HTR-8/SVneo (cell line): ENCODE measurements at places on chromosomes 2 and 18.

DNA sequence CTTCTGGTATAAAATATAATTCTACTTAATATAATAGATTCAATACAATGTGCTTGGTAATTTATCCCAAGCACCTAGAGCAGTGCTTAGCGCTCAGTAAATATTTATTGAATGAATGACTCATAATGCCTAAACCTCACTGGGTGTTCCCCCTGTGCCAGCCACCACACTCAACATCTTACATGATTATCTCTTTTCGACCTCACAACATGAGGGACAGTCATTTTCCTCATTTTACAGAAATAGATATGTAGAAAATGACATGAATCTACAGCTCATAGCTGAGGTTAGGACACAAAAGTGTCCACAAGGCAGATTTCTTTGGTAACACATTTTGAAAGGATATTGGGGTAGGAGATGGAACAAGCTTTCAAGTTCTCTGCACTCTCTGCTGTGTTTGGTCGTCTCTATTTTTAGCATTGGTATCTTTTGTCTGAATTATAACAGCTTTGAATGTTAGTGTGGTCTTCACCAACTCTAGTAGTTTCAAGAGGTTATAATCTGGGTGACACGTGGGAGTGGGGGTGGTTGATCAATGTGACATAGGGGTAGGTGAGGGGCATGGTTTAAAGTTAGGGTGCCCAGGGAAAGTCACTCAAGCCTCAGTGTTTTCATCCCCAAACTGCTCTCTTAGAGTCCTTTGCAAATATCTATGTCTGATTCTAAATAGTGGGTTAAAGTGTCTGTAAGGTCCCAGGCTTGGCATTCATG, 9.8 kb downstream of the MYOM1 start:
- DNase-seq = no peak

- DNase-seq = no peak
Observed at GRCh38 chr18:44636241-44636640, 44.4 kb upstream of the SETBP1 start.

DNA sequence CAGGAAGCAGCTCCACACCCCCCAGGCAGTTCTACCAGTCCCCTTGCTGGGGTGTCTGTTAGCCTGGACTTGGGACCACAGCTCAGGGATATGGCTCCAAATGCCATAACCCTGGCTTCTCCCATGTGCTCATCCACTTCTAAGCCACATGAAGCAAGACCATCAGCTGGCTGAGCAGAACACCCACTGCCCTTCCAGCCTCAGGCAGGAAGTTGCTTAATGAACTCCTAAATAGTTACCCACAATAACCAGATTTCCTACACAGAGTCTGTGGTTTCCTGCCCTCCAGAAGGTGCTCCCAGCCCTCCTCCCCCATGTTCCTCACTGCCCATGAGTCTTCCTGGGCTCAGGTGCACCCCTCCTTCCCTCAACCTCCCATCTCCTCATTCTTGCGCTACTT, 98.3 kb upstream of the EPC2 start:
- DNase-seq = no peak

- DNase-seq = no peak
Observed at GRCh38 chr18:9156604-9157249, 20.1 kb downstream of the ANKRD12 start.

- DNase-seq = no peak
Observed at GRCh38 chr2:40690036-40690435, 238.1 kb upstream of the SLC8A1 start.

- peak; percentile 29 for DNase-seq
Observed at GRCh38 chr2:75157435-75157834, 41.9 kb downstream of the TACR1 start.

- DNase-seq = no peak
Observed at GRCh38 chr2:62711832-62712494, 6.5 kb downstream of the EHBP1 start.

GRCh38 chr2:57906152-57906732, 140.4 kb upstream of the VRK2 start:
- peak; percentile 62 for DNase-seq

GRCh38 chr2:216789081-216789480, 70.8 kb downstream of the TNP1 start:
- no peak for DNase-seq

- DNase-seq = no peak
Observed at GRCh38 chr2:207472343-207473048, 57.3 kb upstream of the CREB1 start.

DNA sequence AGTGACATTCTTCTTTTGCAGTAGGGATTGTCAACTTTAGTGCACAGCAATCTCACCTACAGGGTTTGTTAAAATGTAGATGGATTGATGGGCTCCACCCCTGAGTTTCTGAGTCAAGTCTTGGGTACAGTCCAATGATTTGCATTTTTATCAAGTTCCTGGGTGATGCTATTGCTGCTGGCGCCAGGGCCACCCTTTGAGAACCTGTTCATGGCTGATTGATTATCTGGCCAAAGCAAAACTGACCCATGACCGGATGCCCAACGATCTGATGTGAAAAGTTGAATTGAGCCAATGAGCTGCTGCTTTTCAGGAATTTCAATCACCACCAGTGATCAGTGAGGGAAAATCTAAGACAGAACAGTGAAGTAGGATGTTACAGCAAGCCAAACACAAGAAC, 675.3 kb downstream of the TMEM182 start:
- no peak for DNase-seq

GRCh38 chr2:162074928-162075688, 1.1 kb upstream of the DPP4 start:
- no peak for DNase-seq
